Activated naive CD8-positive, alpha-beta T cell treated with anti-CD3 and anti-CD28 coated beads, Interleukin-2, amount 10 ng/mL, durations not matched to agents 7 days and 5 days (primary cell): ENCODE measurements at places on chromosomes 2 and 18. TPM values are rescaled to one million over a fixed set of nuclear protein-coding genes. Genes with fewer than 3 reads are reported as not detected.

- no peak overlapping the region for H3K27ac ChIP-seq
- no peaks in the 10 kb centered on the region for H3K4me1 ChIP-seq
- H3K27me3 ChIP-seq, result peaks cover 4% of the 10 kb centered on the region
- no peak overlapping the region for H3K4me3 ChIP-seq
- H3K36me3 ChIP-seq, result no peaks in the 10 kb centered on the region
- no peak for DNase-seq
These were observed 131.7 kb downstream of the GCA start for GRCh38 chr2:162475661-162476060.

- H3K4me3 ChIP-seq, result no peak overlapping the region
- no peak for DNase-seq
- H3K27me3 ChIP-seq, result no peaks in the 10 kb centered on the region
- H3K36me3 ChIP-seq, result peaks cover 2% of the 10 kb centered on the region
- H3K27ac ChIP-seq, result no peak overlapping the region
These were observed 35.8 kb downstream of the SH3RF3 start for GRCh38 chr2:109164739-109165221.

DNA sequence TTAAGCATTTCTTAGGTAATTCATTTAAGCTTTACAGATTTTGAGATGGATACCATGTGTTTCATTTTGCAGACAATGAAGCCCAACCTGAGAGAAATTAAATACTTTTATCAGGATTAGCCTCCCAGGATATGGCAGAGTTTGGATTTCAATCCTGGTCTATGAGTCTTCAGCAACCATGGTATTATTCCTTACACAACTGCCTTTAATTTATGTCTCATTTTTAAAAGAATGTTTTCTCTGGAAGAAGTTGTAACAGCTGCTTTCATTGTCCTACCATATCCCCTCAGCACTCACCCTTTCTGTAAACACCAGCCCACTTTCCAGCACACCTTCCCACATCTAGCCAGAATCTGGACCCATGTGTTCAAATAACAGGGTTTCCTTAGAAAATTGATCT lies 863.7 kb upstream of the VRK2 start:
- no peak overlapping the region for H3K27ac ChIP-seq
- no peaks in the 10 kb centered on the region for H3K27me3 ChIP-seq
- no peaks in the 10 kb centered on the region for H3K36me3 ChIP-seq
- H3K4me3 ChIP-seq, result no peak overlapping the region

DNA sequence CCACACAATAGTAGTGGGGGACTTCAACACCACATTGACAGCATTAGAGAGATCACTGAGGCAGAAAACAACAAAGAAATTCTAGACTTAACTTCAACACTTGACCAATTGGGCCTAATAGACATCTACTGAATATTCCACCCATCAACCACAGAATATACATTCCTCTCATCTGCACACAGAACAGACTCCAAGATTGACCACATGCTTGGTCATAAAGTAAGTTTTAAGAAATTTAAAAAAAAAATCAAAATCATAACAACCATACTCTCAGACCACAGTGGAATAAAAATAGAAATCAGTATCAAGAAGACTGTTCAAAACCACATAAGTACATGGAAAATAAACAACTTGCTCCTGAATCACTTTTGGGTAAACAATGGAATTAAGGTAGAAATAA lies 9.0 kb upstream of the FLACC1 start:
- H3K27ac ChIP-seq, result no peak overlapping the region
- H3K4me1 ChIP-seq, result peaks cover 5% of the 10 kb centered on the region
- H3K27me3 ChIP-seq, result no peaks in the 10 kb centered on the region
- H3K36me3 ChIP-seq, result peaks cover 65% of the 10 kb centered on the region

DNA sequence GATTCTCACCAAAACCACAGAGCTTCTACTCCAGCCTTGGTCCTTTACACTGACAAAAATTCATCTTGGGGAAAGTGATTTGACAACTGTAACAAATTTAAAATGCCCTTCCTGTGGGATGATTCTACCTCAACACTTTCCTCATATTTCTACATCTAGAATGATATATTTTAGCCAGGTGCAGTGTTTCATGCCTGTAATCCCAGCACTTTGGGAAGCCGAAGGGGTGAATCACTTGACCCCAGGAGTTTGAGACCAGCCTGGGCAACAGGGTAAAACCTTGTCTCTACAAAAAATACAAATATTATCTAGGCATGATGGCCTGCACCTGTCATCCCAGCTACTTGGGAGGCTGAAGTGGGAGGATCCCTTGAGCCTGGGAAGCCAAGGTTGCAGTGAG lies 408.6 kb downstream of the CDH7 start:
- no peaks in the 10 kb centered on the region for H3K27me3 ChIP-seq
- H3K27ac ChIP-seq, result no peak overlapping the region
- no peaks in the 10 kb centered on the region for H3K4me1 ChIP-seq

DNA sequence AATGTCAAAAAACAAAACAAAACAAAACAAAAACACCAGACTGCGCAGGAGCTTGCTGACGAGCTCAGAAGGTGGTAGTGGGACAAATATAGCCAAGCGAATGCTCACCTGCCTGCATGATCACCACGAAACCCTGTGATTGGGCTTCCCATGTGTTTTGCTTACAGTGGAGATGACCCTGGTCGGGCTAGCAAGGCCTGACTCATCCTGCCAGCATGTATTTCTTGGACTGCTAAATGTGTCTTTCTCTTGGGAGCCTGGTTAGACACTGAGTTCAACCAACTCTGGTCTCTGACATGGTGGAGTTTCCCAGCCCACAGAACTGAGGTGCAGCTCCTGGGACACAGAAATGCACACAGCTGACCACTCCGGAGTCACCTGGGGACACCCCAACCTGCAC lies 30.7 kb upstream of the DUSP2 start:
- no peak for DNase-seq
- no peaks in the 10 kb centered on the region for H3K27me3 ChIP-seq
- H3K27ac ChIP-seq, result no peak overlapping the region
- H3K36me3 ChIP-seq, result no peaks in the 10 kb centered on the region
- H3K4me1 ChIP-seq, result peaks cover 15% of the 10 kb centered on the region

- H3K36me3 ChIP-seq, result peaks cover 23% of the 10 kb centered on the region
- H3K27me3 ChIP-seq, result no peaks in the 10 kb centered on the region
- H3K4me1 ChIP-seq, result no peaks in the 10 kb centered on the region
- no peak overlapping the region for H3K4me3 ChIP-seq
- no peak overlapping the region for H3K27ac ChIP-seq
- DNase-seq, result peak; percentile 22
These were observed 55.4 kb downstream of the POLR1A start for GRCh38 chr2:86050301-86050700.

DNA sequence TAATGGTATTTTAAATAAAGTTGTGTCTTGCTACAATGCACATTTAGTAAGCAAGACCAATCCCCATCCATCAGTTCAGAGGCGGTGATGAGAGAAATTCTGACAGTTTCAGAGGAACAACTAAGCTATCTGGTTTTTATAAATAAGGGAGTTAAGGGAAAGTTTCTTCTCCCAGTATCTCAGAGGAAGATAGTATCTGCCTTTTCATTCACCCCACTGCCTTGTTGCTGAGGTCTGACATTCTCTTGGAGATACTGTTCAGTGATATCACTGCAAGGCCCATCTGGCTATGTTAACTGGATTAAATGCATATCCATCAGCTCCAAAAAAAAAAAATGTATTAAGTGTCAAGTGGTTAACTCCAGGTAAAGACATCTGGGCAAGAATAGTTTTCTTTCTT lies 47.9 kb downstream of the RBMS1 start:
- no peak for DNase-seq
- H3K27ac ChIP-seq, result no peak overlapping the region
- H3K27me3 ChIP-seq, result no peaks in the 10 kb centered on the region
- H3K4me1 ChIP-seq, result peaks cover 4% of the 10 kb centered on the region

DNA sequence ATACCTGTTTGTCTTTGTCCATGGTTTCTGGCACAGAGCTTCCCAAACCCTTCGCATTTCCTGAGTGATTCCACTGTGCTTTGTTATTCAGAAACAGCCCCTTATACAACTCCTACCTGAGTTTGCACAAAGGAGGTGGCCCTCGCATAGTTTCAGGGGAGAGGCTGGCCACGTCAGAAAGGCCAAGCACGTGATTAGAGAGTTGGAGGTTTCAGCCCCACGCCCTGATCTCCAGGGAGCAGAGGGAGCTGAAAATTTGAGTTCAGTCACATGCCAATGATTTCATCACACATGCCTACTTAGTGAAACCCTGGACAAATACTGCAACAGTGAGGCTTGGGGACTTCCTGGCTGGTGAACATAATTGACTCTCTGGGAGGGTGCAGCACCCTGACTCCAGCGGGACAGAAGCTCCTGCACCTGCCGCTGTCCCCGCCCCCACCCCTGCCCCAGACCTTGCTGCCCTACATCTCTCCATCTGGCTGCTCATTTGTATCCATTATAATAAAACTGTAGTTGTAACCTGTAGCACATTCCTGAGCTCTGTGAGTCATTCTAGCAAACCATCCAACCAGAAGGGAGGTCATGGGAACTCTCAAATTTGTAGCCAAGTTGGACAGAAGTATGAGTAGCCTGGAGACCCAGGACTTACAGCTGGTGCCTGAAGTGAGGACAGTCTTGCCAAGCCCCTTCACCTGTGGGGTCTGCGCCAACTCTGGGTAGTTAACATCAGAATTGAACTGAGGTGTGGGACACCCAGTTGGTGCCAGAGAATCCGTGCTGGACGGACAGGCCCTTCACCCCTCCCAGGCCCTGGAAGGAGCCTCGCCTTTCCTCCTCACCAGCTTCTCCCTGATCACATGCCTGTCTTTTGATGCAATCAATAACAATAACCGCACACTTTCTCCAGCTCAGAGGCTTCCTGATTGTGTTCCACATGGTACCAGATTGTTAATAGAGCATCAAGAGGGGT lies 224.3 kb downstream of the ANAPC1 start:
- no peak overlapping the region for H3K27ac ChIP-seq
- H3K4me3 ChIP-seq, result no peak overlapping the region
- DNase-seq, result no peak
- peaks cover 4% of the 10 kb centered on the region for H3K27me3 ChIP-seq
- H3K4me1 ChIP-seq, result peaks cover 5% of the 10 kb centered on the region

DNA sequence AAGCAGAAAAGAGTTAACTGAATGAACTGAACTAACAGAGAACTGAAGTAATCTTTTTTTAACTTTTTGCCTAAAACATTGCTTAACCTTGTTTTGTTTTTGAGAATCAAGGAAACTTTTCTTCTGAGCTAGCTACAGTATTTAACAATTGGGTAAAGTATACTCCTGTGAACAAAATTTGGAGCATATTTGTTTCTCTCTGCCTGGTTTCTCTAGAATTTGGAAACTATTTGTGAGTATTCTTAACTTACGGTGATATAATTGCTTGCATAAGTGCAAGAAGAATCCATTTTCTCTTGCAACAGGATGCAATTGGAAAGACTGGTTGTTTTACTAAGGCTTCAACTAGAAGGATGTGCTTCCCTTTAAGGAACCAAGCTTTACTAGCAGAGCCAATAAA lies 65.9 kb upstream of the FAM98A start:
- DNase-seq, result no peak
- no peaks in the 10 kb centered on the region for H3K36me3 ChIP-seq
- H3K4me3 ChIP-seq, result no peak overlapping the region

DNA sequence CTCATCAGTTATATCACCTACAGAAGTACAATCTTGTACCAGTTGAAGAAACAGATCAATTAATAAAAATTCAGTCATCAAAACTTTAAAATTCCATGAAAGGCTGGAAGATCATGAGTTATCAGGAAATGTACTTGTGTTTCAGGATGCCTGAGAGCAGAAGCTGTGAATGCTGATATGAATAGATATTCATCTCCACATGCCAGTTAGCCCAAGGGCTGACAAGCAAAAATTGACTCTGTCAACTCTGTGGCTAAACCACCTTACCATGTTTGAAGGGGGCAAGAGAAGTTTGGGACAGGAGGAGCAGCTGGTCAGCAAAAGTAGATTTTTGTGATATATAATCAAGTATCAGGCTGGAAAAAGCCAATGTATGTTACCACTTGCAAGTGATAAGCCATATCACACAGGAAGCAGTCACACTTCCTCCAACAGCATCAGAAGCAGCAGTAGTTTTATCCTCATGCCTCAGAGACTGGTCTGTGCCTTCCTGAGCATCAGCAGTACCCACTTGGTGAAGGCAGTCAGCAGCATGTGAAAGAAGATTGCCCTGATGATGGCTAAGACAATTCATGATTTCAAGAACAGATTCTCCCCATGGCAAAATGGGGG lies 328.2 kb upstream of the CNTNAP5 start:
- no peaks in the 10 kb centered on the region for H3K36me3 ChIP-seq
- H3K27me3 ChIP-seq, result no peaks in the 10 kb centered on the region
- no peak overlapping the region for H3K4me3 ChIP-seq
- H3K27ac ChIP-seq, result no peak overlapping the region
- no peaks in the 10 kb centered on the region for H3K4me1 ChIP-seq
- DNase-seq, result no peak

DNA sequence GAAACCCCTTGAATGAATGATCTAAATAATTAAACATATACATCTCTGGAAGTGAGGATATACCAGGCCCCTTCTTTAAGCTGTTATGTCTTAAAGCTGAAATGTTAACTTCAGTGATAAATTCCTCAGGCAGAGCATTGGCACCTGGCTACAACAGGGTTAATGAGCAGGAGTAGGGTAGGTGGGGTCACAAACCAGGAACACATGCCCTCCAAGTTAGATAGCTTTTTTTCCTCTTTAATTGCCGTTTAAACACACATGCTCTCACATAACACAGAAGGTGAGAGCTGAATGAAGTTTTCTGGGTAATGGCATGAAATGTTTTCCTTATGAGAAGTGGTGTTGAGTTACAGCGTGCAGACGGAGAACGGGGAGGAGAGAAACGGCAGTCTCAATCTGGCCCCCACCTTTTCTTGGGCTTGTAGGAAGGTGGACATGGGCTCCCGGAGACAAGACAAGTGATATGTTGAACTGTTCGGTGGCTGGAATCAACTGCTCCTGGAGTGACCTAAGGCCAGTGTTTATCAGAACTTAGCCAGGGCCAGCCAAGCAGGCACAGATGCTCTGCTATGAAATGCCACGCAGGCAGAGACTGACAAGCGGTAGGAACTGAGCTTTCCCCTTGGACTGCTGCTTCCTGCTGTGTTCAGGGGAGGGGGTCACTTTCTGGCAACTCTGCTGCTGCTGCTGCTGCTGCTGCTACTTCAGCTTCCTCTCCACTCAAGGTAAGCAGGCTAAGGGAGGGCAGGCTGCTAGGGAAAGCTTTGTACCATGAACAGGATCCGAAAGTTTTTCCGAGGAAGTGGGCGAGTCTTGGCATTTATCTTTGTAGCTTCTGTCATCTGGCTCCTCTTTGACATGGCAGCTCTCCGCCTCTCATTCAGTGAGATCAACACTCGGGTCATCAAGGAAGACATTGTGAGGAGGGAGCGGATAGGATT lies at the start of gene GALNT5:
GALNT5 (plus strand) TSS at position 394 of the 941 bp plus-strand sequence; CDS start at position 772, 378 bp downstream.
- no peak within 1 kb of the TSS for H3K27ac ChIP-seq
- H3K27me3 ChIP-seq, result peaks cover 7% of the 10 kb centered on the region
- DNase-seq, result no peak
- no peak within 1 kb of the TSS for H3K4me3 ChIP-seq
- H3K36me3 ChIP-seq, result no peaks in the 10 kb centered on the region

- H3K4me1 ChIP-seq, result no peaks in the 10 kb centered on the region
- no peak overlapping the region for H3K4me3 ChIP-seq
These were observed 50.9 kb downstream of the TFCP2L1 start for GRCh38 chr2:121234144-121234543.

GAREM1 gene
- total RNA-seq, result not detected

DLX1 gene
- total RNA-seq, result not detected

LBH gene
- total RNA-seq, result 169 TPM

RNMT gene
- 40.7 TPM for total RNA-seq

RNF103 gene
- 20.1 TPM for total RNA-seq

LYG2 gene
- not detected for total RNA-seq
